Stimulated activated CD4-positive, alpha-beta T cell treated with anti-CD3 and anti-CD28 coated beads, TNF-alpha, amount 100 ng/mL, for 1 hour (primary cell): ENCODE measurements at places on chromosomes 3 and 15.

GRCh38 chr3:152491922-152492321 is 223.2 kb downstream of the MBNL1 start:
- DNase-seq: no peak

DNA sequence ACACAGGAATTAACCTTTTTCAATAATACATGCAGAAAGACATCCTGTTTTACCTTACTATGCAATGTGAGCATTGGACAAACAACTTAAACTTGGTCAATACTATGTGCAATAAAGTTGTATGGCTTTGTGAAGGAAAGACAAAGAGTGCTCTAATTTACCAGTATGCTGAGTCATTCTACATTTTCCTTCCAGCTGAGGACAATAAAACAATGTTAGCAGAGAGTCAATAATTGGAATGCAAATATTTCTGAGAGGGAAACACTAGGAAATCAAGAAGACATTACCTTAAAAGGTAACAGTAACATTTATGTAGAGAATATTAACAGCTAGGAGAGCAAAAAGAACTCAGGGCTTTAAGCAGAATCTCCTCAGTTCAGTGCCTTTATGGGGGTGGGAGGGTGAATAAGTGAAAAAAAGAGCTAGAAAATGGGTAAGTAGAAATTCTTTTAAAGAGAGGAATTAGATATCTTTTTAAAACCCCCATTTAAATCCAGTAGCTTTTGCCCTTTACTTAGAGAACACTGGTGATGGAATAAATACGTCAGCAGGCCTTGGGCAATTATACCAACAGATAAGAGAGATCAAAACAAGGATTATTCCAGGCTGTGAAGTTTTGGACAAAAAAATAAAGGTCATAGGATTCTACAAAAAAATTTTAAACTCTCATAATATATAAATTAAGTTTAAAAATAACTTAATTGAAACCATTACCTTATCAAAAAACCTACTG is 11.6 kb upstream of the HGD start:
- no peak for DNase-seq

DNA sequence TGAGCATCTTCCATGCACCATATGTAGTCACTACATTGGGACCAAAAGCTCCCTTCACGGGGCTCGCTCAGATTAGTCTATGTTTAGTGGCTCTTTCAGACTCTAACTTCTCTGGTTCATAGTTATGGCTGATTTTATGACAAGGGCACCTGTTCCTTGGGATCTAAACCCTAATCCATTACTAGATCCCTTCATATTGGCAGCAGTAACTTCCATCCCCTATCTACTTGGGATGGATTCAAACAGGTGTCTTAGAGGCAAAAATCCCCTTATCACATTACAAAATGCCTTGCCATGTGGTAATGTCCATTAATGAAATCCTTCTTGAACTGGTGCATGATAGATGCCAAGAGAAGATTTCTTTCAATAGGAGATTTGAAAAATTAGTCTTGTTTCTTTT is 96.7 kb upstream of the TP63 start:
- no peak for DNase-seq

- DNase-seq: no peak
These were observed 35.8 kb upstream of the SLC24A5 start for GRCh38 chr15:48084759-48085590.

DNA sequence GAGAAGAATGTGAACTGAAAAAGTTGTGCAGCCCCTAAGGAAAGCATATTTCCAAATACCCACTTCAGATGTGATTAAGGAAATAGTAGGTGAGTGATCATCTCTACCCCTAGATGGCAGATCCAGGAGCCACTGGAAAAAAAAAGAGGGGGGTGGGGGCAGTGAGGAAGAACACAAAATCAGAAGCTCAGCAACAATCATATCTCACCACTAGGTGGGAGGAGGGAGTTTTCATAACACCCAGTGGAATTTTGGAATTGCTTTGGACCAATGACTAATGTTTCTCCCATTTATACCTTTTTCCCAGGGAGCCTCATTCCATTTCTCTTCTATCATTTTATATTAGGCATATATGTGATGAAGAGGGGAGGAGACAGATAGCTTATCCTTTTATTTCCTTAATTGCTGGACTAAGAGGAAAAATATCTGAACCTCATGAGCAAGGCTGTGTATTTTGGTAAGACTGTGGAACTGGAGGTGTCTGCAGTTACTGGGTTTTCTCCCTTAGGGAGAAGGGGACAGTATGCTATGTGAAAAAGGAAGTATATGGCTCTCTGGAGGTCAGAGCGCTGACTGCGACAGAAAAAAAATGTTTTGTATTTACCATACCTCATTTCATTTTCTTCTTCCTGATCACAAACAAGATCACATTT is 363.4 kb downstream of the GAP43 start:
- DNase-seq: no peak

- DNase-seq: no peak
These were observed 5.0 kb downstream of the MYO5A start for GRCh38 chr15:52523647-52524046.

DNA sequence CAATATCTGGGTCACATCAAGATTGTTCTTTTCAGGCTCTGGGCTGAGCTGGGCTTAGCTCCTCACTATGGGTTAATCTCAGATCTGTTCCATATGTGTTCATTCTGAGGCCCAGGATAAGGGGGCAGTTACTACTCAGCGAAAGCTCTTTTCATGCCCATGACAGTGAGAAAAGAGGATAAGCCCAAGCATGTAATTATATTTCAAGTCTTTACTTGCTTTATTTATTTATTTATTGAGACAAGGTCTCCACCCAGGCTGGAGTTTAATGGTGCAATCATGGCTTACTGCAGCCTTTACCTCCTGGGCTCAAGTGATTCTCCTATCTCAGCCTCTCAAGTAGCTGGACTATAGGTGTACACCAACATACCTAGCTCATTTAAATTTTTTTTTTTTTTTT is 44.7 kb upstream of the SELENOK start:
- DNase-seq: no peak

DNA sequence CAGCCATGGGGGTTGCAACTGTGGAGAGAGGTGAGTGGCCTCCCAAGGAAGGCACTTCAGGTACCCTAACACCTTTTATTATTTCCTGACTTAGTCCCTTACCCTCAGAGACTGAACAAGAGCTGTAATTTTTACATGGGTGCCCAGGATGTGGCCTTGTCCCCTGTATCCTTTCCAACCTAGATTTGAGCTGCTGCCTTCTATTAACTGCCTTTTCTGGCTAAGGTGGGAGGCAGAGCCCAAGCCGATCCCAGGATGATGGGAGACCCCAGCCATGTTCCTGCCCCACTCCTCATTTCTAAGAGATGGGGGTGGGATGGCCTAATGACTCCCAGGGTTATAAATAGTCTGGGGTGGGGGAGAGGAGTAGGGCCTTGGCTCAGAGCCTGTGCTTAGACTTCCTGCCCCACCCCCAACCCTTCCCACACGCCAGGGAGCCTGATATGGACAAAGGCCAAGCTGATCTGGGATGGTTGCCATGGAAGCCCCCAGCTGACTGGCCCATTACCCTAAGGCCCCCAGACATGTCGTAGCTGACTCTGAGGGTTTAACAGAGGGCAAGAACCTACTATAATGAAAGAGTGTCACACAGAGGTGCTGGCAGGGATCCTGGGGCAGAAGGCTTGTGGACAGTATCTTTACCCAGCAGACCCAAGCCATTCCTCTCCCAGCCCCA is 1.9 kb downstream of the KLHDC8B start:
- DNase-seq: no peak

- no peak for DNase-seq
These were observed 10.7 kb downstream of the STT3B start for GRCh38 chr3:31543375-31543774.

- no peak for DNase-seq
These were observed 135.0 kb downstream of the IMPG2 start for GRCh38 chr3:101185341-101185740.

- no peak for DNase-seq
These were observed 150.5 kb downstream of the CFAP20DC start for GRCh38 chr3:58899159-58899952.

GRCh38 chr15:41656188-41656587 is 4.0 kb upstream of the MGA start:
- DNase-seq: no peak

DNA sequence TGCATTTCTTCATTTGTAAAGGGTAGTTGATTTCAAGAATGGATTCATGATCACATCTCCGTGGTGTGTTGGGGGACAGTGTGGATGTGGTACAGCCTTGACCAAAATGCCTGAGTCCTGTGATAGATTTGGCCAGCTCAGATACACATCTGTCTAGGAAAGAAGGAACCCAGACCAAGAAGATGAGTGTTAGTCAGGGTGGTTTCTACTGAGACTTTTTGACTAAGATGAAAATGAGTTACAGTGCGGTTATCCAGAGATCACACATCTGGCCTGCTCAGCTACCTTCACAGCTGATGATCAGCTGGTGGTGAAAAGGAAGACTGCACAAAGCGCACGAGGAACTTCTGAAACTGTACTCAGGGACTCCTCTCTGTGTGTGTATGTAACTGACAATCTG is 68.0 kb downstream of the FNDC3B start:
- no peak for DNase-seq

DNA sequence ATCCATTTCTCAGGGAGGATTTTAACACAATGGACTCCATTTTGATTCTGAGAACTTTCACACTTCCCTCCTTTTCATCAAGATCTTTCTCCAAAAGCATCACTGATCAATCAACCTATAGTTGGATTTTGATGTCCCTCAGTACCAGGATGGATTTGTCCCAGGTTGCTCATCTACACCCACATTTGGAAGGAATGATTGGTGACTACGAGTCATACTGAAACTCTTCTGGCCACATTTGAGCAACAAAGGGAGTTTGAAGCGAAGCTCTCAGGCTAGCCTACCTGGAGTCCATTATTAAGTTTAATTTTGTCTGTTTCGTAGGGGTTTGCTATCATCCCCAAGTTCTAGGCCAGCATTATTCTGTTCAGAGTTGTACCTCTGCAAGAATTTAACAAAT is 31.3 kb upstream of the ATP8B4 start:
- no peak for DNase-seq

DNA sequence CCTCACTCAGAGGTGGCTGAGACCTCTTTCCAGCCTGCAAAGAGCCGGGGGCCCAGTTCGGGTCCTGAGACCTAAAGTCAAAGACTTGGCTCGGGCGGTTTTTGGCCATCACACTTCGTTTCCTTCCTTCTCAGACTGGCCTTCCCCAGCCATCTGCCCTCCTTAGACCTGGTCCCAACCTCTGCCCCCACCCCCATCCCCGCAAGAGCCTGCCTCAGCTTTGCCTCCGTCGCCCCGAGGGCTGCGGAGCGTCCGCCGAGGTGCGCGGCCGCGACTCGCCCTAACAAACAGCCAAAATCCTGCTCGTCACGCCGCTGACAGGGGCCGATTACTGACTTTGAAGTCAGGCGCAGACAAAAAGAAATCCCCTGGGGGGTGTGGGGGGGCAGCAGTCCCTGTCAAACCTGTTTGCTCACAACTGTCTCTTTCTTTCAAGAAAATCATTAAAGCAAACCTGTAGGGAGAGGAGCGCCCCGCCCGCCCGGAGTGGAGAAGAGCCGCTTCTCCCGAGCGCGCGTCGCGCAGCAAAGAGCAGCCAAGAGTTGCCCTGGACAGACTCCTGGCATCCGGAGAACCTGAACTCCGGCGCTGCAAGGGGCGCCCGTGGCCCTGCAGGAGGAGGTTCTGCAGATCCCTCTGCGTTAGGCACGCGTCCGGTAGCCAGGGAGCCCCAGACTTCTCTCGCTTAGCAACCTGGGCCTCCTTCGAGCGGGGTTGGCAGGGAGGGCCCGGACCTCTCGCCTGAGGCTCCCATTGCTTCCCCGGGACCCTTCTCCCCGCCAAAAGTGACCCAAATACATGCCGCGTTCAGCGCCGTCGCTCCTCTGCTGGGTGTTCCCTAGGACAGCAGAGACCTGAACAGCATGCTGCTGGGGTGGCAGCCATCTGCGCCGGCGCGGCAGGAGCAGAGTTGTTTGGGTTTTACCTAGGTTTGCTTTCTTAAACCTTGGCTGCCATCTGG is 4.5 kb downstream of the SOX14 start:
- DNase-seq: no peak
